Foreskin keratinocyte (primary cell): ENCODE measurements at places on chromosomes 7 and 10. TPM values are rescaled to one million over a fixed set of nuclear protein-coding genes. Genes with fewer than 3 reads are reported as not detected.
A peak's percentile ranks its signal among the peaks of the same experiment; 100 is the strongest.

DNA sequence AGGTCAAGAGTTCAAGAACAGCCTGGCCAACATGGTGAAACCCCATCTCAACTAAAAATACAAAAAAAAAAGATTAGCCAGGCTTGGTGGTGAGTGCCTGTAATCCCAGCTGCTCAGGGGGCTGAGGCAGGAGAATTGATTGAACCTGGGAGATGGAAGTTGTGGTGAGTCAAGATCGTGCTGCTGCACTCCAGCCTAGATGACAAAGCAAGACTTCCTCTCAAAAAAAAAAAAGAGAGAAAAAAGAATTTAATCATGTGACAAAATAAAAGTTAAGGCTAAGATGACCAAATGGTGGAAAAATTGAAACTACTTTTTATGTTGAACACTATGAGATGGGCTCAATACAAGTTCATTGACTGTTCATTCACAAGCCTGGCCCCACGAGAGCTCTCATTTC is 141.1 kb upstream of the WDR11 start:
- DNase-seq = no peak

DNA sequence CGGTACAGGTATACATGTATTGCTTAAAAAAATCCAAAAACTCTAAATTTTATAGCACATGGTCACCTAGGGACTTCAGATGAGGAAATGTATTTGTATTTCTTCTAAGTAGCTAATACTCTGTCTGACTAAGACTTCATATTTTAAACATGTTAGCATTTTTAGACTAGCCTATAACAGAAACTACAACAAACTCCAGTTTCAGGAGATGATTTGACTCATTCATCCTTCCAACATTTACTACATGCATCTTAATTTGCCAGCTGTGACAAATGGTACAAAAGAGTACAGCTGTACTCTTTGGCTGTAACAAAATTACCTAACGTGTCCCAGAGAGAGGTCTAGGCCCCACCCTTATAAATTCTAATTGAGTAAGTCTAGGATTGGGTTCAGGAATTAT is 22.2 kb downstream of the TMEM209 start:
- DNase-seq = no peak

GRCh38 chr7:7103343-7104313 is 78.7 kb upstream of the C1GALT1 start:
- DNase-seq = peak; percentile 44

Gene CPA2
- polyA plus RNA-seq = 0.48 and 0.60 TPM in 2 replicates

Gene SVOPL
- not detected in 2 replicates for polyA plus RNA-seq

DNA sequence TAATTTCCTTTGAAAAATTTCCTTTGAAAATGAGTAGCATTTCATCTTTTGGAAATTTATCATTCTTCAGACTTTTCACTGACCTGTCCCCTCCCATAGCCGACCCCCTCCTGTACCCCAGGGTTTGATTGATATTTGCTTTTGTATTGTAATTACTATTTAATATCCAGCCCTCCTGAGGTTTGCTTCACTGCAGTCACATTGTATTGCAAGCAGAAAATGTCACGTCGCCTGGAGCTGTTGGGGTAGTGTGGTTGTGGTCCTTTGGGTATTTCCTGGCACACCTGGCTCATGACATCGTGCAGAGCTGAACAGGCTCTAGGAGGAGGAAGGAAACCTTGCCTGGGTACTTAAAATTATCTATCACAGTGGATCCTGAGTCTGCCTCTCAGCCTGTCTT is 116.1 kb downstream of the INSYN2A start:
- no peak for DNase-seq

DNA sequence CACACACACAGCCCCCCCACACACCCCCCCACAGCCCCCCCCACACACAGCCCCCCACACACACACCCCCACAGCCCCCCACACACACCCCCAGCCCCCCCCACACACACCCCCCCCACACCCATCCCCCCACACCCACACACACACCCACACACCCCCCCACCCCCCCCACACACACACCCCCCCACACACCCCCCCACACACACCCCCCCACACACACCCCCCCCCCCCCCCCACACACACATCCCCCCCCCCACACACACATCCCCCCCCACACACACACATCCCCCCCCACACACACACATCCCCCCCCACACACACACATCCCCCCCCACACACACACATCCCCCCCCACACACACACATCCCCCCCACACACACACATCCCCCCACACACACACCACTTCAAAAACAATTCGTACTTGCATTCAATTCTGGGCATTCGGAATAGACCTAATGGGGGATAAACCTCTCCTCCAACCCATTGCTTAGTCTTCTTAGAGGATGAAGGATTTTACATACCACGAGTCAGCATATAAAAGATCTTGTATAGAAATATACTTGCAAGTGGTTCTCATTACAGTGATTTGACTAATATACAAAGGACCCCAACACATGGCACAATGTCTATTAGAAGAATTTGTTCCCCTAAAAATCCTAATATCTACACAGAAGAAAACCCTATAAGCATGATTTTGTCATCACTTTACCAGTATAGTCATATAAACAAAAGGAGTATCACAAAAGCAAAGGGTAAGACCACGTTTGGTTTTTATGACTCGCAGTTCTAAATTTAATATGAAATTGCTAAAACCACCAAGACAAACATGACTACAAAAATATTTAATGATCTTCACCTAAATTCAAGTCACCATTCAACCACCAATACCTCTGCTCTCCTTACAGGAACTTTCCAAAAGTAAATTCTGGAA is 80.9 kb downstream of the DIP2C start:
- no peak for DNase-seq

- peak; percentile 65 for DNase-seq
Measured at GRCh38 chr10:120586471-120586872, 129.4 kb downstream of the PLPP4 start.

DNA sequence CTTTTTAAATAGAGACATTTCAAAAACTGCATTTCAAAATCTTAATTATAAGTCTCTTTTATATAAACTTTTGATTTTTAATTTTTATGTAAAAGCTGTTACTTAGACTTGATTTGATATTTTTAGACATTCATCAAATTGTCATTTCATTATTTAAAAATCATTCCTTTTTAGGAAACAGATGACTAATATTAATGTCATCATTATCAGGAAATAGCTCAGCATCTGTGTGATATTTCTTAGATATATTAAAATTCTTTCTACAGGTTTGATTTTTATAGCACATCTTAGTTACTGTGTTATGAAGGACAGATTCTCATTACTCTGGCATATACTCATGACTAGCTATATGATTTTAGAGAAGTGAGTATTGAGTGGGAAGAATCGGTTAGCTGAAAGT is 17.2 kb downstream of the RUNDC3B start:
- DNase-seq = no peak

Gene GIMAP4
- polyA plus RNA-seq = not detected in 2 replicates

Gene SORCS3
- polyA plus RNA-seq = not detected in 2 replicates

DNA sequence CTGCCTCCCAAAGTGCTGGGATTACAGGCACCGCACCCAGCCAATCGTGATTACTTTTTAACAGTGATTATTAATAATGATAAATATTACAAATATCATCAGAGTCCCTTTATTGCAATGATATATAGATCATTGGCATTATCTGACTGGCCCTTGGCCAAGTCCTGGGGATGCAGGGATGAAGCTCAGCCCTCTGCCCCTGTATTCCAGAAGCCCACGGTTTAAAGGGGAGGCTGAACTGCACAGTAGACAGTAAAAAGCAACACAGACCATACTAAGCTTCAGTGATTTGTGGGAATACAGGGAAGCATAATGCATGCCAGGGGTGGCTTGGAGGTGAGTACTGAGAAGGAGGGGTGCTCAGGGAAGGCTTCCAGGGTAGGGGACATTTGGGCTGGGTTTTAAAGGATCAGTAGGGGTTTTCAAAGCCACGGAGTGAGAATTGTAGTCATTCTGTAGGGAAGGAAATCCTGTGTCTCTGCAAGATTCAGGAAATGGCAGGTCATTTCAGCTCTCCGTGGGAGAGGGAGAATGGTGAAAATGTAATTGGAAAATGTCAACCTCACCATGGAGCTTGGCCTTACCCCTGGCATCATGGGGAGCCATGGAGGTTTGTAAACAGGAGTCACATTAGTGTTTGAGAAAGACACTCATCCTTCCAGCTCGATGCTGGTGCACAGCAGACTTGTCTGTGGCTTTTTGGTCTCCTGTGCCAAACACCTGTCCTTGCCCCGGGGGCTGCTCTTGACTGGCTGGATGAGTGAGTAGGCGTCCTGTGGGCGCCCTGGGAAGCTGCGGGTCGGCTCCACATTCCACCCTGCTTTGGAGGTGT is 8.8 kb downstream of the ADAMTS14 start:
- DNase-seq = peak; percentile 13

- no peak for DNase-seq
Measured at GRCh38 chr10:839550-840205, 91.8 kb downstream of the LARP4B start.

GRCh38 chr7:17118412-17118811 is 180.0 kb upstream of the AHR start:
- no peak for DNase-seq

DNA sequence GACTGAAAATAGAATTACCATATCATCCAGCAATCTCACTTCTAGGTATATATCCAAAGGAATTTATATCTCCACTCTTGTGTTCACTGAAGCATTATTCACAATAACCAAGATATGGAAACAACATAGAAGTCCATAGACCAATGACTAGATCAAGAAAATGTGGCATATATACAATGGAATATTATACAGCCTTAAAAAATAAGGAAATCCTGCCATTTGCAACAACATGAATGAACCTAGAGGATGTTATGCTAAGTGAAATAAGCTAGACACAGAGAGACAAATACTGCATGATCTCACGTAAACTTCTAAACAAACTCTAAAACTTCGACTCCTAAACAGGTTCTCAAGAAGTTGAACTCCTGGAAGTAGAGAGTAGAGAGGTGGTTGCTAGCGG is 254.5 kb downstream of the SKIDA1 start:
- DNase-seq = no peak

GRCh38 chr7:137443616-137444015 is 100.1 kb upstream of the PTN start:
- DNase-seq = peak; percentile 38

DNA sequence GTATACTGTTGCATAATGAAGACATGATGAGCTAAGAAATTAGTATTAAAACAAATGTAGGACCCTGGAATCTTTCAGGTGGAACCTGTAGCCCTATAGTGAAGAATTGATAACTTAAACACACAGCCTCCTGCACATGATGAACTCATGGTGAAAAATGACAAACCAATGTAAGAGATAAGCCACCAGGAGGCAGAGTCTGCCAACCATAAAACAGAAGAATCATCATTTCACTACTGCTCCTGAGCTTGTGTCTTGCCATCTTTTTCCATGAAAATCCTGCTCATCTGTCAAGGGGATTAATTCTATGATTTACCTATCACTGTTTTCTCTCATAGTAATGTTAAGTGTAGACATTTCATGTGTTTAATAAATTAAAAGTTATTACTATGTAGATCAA is 363.9 kb downstream of the MALRD1 start:
- DNase-seq = peak; percentile 32
